ENCODE measurements at places on chromosomes 1 and 21.

DNA sequence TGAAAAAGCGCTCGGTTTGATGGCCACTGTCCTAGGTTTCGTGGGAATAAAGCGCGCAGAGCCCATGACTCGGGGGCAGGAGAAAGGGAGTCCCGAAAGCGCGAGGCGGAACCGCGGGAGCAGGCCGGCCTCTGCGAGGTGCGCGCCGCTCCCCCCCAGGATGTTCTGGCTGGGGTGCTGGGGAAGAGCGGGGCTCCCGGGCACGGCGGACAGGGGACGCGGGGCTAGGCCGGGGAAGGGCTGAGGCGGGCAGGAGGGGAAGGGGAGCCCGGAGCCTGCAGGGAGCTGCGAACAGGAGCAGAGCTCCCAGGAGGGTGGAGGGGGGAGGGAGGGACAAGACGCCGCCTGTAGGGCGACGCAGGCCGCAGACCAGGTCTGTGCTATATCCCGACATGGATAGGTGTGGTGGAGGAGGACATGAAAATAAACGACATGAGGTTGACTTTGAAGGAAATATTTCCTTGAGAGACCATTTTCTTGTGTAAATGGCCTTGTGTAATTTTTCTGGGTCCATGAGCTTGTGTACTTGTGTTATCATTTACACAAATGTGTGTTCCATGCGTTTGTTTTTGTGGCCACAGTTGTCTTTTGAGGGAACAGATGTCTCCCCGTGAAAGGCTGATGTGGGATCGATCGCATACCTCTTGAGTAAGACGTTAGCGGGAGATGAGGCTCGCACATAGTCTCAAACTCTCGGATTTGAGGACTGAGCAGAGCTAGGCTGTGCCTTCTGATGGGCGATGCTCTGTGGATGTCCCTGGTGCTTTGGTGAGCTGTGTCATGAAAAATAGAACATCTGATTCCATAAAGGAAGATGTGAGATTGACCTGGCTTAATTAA, 1.3 kb downstream of the PCNT start:
- peak; percentile 67 for DNase-seq

DNA sequence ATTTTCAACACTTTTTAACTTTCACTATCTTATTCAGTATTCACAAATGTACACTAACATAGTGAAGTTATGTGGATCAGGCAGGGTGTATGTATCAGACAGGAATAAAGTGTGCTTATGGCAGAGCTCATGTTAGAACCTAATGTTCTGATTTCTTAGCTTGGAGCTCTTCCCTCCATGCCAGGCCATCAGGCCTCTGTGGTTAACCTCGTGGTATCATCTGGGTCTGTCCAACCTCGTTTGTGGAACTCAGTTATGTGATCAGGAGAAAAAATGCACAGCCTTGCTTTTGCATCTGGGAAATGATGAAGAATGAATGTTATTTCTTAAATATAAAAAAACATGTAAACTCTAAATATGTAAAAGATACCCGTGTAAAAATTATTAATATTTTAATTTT, 86.9 kb downstream of the MPZL1 start:
- DNase-seq, result no peak

- DNase-seq, result no peak
These were observed 4.3 kb downstream of the DDAH1 start for GRCh38 chr1:85460555-85461088.

DNA sequence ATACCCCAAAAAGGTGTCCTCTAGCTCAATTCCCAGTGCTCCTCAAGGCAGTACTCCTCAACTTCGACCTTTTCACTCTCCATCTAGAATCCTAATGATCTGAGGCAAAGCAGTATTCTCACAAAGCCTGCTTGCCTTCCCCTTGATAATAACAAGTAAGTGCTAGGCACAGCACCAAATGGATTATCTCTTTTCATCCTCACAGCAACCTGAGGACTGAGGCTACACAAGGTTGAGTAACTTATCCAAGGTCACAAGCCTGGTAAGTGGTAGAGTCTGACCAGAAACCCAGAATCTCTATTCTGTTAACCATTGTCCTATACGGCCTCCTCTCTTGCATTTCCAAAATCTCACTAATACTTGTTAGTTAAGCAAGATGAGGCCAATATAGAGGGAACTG, 5.1 kb downstream of the SYDE2 start:
- DNase-seq, result no peak

DNA sequence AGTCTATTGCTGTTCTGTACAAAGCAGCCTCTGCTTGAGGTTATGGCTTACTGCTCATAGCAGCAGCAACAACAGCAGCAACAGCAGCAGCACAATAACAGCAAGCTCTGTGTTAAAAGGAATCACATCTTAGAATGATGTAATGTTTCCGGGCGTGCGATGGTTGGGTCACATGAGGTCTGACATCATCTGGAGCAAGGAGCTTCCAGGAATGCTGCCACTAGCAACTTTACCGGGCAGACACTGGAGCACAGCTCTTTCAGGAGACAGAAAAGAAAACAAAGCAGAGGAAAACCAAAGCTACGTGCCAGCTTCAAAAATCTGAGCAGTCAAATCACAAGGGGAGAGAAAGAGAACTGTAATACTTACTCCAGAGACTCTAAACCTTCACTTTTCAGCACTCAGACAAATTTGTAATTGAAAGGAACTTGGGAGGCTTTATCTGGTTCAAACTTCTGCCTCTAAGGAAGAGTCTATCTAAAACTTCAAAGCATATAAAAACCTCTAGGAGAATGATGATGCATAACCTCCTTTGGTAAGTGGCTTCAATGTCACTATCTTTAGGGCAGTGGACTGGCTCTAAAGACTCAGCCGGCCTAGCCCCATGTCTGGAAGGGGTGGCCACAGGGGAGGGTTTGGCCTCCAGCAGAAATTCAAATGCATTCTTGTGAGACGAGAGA, 28.3 kb upstream of the RAB3GAP2 start:
- DNase-seq, result no peak

DNA sequence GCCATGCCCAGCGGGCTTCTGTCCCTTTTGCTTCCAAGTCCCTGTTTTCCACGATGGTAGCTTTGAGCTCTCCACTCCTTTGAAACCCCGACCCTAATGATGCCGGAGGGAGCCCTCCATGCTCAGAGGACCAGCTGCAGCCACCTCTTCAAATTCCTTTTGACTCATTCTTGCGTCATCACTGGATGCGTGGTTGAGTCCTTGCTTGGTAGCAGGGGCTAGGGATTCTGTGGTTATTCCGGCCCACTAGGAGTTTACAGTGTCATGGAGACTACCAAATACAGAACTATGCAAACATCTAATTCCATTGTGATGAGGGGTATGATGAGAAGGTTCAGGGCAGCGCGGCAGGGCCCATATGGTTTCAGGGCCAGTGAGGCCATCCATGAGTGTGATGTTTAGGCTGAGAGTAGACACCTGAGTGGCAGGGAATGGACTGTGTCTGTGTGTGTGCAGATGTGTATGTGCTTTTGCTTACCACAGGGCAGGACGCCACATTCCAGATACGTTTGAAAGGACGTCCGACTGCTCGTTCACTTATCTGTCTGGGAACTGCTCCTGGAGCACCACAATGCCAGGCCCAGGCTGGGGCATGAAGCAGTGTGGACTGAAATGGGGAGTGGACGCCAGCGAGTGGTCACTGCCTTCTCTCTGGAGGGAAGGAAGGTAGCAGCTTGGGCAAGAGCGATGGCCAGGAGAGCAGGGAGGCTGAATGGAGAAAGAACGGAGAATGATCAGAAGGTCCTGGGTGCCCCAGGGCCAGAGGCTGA, 30.4 kb upstream of the ZBTB21 start:
- no peak for DNase-seq

GRCh38 chr1:6206520-6206855, 569 bp downstream of the RNF207 start:
- DNase-seq, result no peak
